ENCODE measurements at places on chromosomes 7 and 10.

GRCh38 chr7:116957874-116958273 is 4.6 kb downstream of the ST7 start:
- DNase-seq, result no peak

GRCh38 chr7:36153571-36154097 is 580 bp downstream of the EEPD1 start:
- DNase-seq, result no peak

GRCh38 chr7:139494835-139495579 is 11.5 kb upstream of the KLRG2 start:
- no peak for DNase-seq

- DNase-seq, result no peak
Observed at GRCh38 chr7:52786174-52786573, 249.3 kb upstream of the POM121L12 start.

- no peak for DNase-seq
Observed at GRCh38 chr7:114107522-114107921, 188.7 kb upstream of the PPP1R3A start.

DNA sequence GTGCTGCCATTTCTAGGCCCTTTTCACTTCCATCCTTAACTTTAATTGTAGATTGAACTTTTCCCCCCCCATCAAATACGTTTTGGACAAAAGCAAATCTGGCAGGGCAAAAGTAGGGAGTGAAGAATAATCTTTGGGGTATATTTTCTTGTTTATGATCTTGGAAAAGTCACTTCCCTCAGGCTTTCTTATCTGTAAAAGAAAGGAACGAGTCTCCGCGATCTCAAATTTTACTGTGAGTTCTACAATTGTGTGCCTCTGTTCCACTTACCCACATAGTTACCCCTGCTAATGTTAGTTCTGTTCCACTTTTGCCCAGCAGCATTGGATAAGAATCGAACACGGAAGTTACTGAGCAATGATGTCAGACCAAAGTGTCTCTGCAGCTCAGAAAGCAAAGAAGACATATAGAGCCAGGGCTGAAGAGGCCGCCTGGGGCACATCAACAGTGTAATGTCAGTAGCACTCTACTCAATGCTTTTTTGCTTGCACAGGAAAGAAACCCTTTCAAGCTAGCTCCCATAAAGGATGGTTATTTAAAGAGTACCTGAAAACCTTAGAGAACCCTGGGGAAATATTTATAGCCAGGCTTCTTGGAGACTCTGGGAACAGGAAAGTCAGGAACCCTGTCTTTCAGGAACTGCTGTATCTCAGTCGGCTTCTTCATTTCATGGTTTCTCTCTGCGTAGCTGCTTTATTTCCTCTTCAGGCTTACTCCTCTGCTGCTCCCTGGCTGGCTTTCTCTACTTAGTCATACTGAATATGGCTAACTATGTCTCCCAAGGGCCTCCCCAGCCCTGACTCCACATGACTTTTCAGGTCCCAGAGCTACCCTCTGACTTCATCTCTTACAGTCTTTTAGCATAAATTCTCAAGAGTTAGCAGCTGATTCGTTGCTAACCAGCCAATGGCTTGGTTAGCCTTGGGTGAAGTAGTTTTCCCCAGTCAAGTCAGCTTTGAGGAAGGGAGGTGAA is 123.7 kb upstream of the FAM3C start:
- DNase-seq, result no peak

Measured in stimulated activated CD8-positive, alpha-beta memory T cell treated with anti-CD3 and anti-CD28 coated beads, Interleukin-4, amount 100 ng/mL, for 1 hour (primary cell).